Psoas muscle (tissue), 8 donors: ENCODE measurements at places on chromosomes 16 and 17. TPM values are rescaled to one million over a fixed set of nuclear protein-coding genes. Genes with fewer than 3 reads are reported as not detected.

- H3K36me3 ChIP-seq: peaks cover 7% of the 10 kb centered on the region
- peaks cover 38% of the 10 kb centered on the region for H3K4me1 ChIP-seq
- no peak overlapping the region for H3K4me3 ChIP-seq
Measured at GRCh38 chr17:8362651-8363332, 13.7 kb downstream of the KRABD2 start.

UBALD1 gene
- polyA plus RNA-seq: 13.6 TPM

TPSD1 gene
- 0.09 TPM for polyA plus RNA-seq

DNA sequence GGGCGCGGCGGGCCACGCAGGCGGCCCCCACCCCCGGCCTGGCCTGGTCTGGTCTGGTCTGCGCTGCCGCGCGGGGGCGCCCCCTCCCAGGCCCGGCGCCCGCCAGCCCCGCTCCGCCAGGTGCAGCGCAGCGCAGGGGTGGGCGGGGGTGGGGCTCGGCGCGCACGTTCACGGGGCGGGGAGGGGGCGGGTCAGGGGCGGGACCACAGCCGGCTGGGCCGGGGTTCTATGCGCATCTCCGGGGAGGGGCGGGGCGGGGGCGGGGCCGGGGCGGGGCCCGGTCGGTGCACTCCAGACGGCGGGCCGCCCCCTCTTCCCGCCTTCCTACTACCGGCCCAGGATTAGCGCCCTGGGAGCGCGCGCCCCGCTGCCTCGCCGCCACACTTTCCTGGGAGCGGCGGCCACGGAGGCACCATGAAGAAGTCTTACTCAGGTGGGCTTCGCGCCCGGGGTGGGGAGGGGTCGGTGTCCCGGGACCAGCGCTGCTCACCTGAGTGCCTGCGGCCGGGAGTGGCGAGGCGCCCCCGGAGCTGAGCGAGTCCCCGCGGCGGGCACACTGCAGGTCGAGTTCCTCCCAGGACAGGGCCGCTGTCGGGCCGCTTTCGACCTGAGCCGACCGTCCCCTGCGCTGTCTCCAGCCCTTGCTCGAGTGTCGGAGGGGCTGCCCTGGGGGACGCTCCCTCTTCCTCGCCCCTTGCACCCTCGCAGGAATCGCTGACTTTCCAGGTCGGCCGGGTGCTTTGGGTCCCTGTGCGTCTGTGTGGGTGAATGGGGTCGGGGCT lies 140.5 kb downstream of the SEC14L1 start:
- no peaks in the 10 kb centered on the region for H3K36me3 ChIP-seq
- DNase-seq: peak; percentile 72
- H3K27ac ChIP-seq: peak overlapping the region; percentile 58
- peaks cover 28% of the 10 kb centered on the region for H3K4me1 ChIP-seq
- peak overlapping the region; percentile 69 for H3K4me3 ChIP-seq
- no peaks in the 10 kb centered on the region for H3K27me3 ChIP-seq

SLC35G6 gene
- polyA plus RNA-seq: 0.05 TPM

DNA sequence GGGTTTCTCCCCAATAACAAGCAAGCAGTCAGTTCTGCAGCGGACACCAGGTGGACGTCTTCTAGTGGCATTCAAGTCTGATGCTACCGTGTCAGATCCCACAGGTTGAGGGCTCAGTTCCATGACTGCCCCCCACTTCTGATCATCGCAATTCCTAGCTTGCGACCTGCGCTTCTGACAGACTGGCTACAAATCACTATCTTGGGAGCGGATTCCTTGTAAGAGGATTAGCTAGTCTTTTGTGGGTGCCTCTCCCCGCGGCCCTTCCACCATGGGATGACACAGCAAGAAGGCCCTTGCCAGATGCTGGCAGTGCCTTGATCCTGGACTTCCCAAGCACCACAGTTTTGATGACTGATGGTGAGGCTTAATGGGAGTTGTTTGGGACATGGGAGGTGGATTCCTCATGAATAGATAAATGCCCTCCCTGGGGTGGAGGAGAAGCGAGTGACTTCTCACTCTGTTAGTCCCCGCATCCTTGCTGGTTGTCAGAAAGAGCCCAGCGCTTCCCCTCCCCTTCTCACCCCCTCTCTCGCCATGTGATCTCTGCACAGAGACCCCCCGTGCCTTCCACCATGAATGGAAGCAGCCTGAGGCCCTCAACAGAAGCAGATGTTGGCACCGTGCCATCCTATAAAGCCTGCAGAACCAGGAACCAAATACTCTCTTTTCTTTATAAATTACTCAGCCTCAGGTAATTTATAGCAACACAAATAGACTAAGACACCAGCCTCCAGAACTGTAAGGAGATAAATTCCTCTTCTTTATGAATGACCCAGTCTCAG lies 19.1 kb downstream of the CDIP1 start:
- no peak overlapping the region for H3K27ac ChIP-seq
- DNase-seq: no peak
- H3K36me3 ChIP-seq: no peaks in the 10 kb centered on the region
- H3K4me1 ChIP-seq: peaks cover 35% of the 10 kb centered on the region
- H3K4me3 ChIP-seq: no peak overlapping the region

HASPIN gene
- 1.2 TPM for polyA plus RNA-seq

DNAH9 gene
- 0.01 TPM for polyA plus RNA-seq

DNA sequence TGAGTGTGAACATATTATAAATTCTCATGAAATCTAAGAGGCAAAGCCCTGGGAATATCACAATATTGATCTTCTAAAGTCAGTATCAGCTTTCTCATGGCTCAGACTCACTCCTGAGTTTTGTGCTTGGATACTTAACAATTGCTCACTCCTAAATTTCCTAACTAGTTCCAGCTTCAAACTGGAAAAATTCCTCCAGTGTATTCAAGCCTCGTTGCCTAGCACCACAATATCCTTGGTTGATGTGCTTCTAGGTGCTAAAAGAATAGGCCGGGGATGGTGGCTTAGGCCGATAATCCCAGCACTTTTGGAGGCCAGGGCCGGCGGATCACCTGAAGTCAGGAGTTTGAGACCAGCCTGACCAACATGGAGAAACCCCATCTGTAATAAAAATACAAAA lies 62.5 kb downstream of the XYLT1 start:
- peaks cover 9% of the 10 kb centered on the region for H3K4me1 ChIP-seq
- no peaks in the 10 kb centered on the region for H3K27me3 ChIP-seq
- H3K4me3 ChIP-seq: no peak overlapping the region
- no peaks in the 10 kb centered on the region for H3K36me3 ChIP-seq
- no peak for DNase-seq

DNA sequence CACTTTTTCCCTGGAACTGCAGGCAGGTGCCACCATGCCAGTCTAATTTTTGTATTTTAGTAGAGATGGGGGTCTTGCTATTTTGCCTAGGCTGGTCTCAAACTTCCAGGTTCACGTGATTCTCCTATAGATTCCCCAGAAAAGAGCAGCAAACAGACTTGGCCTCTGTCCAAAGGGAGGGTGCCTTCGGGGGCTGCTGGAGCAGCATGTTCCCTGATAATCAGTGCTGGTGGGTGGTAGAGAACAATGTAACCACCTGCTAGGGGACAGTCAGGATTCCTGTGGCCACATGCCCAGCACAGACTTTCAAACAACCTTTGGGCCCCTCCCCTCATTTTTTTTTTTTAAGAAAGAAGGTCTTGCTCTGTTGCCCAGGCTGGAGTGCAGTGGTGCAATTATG lies 14.2 kb upstream of the CCNF start:
- no peaks in the 10 kb centered on the region for H3K27me3 ChIP-seq
- no peaks in the 10 kb centered on the region for H3K4me1 ChIP-seq
- H3K4me3 ChIP-seq: no peak overlapping the region

DNA sequence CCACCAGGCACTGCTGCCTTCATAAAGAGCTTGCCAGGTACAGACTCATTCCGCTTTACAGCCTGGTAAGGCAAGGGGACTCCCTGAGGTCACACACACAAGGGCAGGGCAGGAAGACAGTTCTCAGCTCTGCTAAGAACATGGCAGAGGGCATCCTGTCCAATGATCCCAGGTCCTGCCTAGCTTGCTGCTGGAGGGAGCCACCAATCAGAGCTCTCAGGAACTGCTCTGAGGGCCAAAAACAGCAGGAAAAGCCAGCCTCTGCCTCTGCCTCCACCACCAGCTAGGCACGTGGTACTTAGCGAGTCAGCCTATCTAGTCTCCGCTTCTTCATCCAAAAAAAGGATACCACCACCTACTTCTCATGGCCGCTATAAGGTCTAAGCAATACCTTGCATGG lies 66.1 kb downstream of the GTF3C1 start:
- H3K4me3 ChIP-seq: no peak overlapping the region
- no peaks in the 10 kb centered on the region for H3K27me3 ChIP-seq
- H3K4me1 ChIP-seq: peaks cover 24% of the 10 kb centered on the region
- H3K36me3 ChIP-seq: peaks cover 4% of the 10 kb centered on the region
- peak overlapping the region; percentile 76 for H3K27ac ChIP-seq
- DNase-seq: no peak

KRTAP2-2 gene
- not detected for polyA plus RNA-seq

DNA sequence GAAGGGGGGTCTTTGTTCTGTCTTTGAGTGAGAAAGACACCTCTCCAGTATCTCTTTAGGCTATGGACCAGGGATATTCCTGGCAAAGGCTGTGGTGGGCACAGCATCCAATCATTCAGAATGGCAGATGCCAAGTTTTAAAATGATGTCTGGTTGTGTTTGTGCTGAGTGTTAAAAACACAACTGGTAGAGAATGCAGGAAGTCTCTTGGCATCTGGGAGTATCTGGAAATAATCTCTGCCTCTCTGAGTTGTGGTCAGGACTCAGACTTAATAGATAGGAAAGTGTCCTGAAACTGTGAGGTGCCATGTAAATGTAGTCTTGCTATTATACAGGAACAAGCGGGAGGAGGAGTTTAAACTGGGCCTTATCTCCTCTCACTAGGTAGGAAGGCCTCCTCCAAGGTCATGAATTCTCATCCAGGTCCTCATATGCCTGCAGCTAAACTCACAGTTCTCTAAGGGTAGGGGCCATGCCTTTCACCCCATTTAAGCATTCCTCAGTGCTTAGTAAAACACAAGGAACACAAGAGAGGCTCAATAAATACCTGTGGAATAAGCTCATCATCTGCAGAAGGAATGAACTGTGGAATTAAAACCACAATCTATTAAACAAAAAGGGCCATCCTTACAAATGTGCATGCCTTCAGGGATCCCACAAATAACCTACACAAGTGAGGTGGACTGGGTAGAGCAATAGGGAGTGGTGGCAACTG lies 317.6 kb downstream of the CBLN1 start:
- no peaks in the 10 kb centered on the region for H3K36me3 ChIP-seq
- H3K27me3 ChIP-seq: no peaks in the 10 kb centered on the region
- no peak overlapping the region for H3K4me3 ChIP-seq
- no peak overlapping the region for H3K27ac ChIP-seq
- H3K4me1 ChIP-seq: no peaks in the 10 kb centered on the region

KRTAP16-1 gene
- polyA plus RNA-seq: not detected

SUPT4H1 gene
- polyA plus RNA-seq: 71.3 TPM

SEPTIN1 gene
- polyA plus RNA-seq: 0.22 TPM

DNA sequence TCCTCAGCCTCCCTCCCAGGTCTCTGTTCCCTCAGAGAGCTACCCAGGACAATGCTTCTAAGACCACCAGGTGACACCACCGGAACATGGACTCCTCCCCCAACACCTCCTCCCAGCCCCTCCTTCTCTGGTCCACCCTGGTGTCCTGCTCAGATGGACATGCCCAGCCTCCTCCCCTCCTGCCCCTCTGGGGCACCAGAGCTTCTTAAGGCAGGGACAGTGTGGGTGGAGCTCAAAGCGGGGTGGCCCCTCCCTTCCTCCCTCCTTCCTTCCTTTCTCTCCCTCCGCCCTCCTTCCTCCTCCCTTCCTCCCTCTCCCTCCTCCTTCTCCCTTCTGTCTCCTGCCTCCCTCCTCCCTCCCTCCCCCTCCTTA lies 22.7 kb downstream of the TRPV3 start:
- H3K27me3 ChIP-seq: no peaks in the 10 kb centered on the region
- no peaks in the 10 kb centered on the region for H3K36me3 ChIP-seq
- no peak overlapping the region for H3K27ac ChIP-seq
- H3K4me3 ChIP-seq: no peak overlapping the region
- no peaks in the 10 kb centered on the region for H3K4me1 ChIP-seq

DNA sequence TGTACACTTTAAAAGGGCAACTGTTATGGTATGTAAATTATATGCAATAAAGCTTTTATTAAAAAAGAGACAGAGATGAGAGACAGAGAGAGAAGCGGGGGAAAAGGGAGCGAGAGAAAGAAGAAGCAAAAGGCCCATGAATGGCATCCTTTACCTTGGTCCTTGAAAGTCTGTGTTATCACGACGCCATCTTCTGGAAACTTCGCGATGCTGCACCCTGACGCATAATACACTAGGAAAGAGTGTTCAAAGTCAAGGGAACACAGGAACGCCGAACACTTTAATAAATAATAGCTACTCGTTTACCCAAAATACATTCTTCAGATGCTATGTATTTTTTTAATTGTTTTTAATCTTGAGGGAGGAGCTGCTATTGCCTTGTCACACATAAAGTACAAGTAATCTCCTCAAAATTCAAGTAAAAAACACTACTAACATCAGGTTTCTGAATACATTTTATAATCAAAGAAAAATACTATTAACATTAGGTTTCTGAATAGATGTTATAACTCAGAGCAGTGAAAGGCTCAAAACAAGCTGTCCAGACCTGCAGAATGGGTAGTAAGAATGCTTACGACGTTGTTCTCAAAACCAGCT lies 23.0 kb upstream of the SLC38A8 start:
- no peaks in the 10 kb centered on the region for H3K27me3 ChIP-seq
- H3K4me1 ChIP-seq: no peaks in the 10 kb centered on the region
- no peak overlapping the region for H3K27ac ChIP-seq
- peaks cover 100% of the 10 kb centered on the region for H3K36me3 ChIP-seq

- H3K27me3 ChIP-seq: no peaks in the 10 kb centered on the region
- H3K36me3 ChIP-seq: peaks cover 60% of the 10 kb centered on the region
- H3K4me3 ChIP-seq: no peak overlapping the region
Measured at GRCh38 chr17:63579633-63580032, 21.1 kb upstream of the TACO1 start.

DNAAF8 gene
- 1.2 TPM for polyA plus RNA-seq

ZG16 gene
- 0.01 TPM for polyA plus RNA-seq

NSF gene
- 19.3 TPM for polyA plus RNA-seq

GRCh38 chr16:82609140-82609539 lies 17.6 kb upstream of the CDH13 start:
- peak overlapping the region; percentile 60 for H3K27ac ChIP-seq
- H3K36me3 ChIP-seq: no peaks in the 10 kb centered on the region
- DNase-seq: peak; percentile 82
- H3K4me3 ChIP-seq: no peak overlapping the region
- H3K4me1 ChIP-seq: peaks cover 2% of the 10 kb centered on the region
- no peaks in the 10 kb centered on the region for H3K27me3 ChIP-seq

GDPD3 gene
- 0.48 TPM for polyA plus RNA-seq

GRCh38 chr17:82000803-82001570 lies 21.7 kb downstream of the CENPX start:
- peaks cover 11% of the 10 kb centered on the region for H3K36me3 ChIP-seq
- no peaks in the 10 kb centered on the region for H3K27me3 ChIP-seq
- H3K4me1 ChIP-seq: peaks cover 68% of the 10 kb centered on the region

DNA sequence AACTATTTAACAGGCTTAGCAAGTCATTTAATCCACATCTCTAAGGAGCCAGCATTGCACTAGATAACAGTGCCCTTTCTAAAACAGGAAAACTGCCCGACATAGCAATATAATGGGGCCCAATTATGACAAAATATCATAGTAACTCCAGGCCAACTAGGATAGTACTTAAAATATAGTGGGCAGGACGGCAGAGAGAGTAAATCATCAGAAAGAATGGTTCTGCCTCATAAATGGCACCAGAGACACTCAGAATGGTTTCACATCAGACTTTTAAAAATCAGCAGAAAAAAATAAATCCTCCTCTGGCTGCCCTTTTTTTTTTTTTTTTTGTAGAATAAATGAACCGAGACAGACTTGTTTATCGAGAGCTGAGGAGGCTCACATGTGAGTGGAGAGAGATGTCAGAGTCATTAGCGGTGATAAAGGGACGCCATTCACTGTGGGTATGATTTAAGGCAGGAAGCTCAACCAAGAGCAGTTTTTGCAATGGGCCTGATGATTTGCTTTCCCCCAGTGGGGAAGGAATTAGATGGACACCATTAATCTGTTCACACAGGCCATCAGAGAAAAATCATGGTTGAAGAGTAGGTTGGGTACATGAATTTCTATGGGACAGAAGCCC lies 62.6 kb downstream of the CPPED1 start:
- no peaks in the 10 kb centered on the region for H3K4me1 ChIP-seq
- H3K27ac ChIP-seq: no peak overlapping the region
- H3K4me3 ChIP-seq: no peak overlapping the region
- H3K27me3 ChIP-seq: no peaks in the 10 kb centered on the region
- H3K36me3 ChIP-seq: no peaks in the 10 kb centered on the region
